ENCODE measurements at places on chromosomes 5 and 9. TPM values are rescaled to one million over a fixed set of nuclear protein-coding genes. Genes with fewer than 3 reads are reported as not detected.

The NMUR2 gene
- total RNA-seq: not detected

DNA sequence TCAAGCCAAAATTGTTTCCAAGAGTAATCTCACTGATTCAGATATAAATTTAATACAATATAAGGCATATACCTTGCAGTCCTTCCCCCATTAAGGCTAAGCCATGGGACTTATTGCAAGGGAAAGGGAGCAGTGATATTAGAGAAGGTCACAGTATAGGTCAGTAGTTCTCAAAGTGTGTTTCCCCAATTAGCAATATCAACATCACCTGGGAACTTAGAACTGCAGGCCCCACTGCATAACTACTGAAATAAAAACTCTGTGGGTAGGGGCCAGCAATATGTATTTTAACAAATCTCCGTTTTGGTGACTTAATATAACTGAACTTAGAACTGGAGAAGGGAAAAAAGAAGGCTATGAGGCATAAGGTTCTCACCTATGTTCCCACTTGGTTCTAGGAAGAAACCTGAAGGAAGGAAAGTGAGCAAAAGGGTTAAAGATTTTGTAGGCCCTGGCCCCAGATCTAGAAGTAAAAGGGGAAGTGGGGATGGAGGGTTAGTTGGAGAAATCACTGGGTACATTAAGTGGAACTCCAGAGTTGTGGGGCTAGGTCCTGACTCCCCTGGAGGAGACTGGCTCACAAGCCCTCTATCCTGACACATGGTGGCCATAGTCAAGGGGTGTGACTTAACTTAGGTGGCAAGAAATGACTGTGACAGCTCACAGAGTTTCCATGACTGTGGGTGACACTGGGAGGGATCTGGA lies 40.7 kb downstream of the WDR36 start:
- no peak for DNase-seq

DNA sequence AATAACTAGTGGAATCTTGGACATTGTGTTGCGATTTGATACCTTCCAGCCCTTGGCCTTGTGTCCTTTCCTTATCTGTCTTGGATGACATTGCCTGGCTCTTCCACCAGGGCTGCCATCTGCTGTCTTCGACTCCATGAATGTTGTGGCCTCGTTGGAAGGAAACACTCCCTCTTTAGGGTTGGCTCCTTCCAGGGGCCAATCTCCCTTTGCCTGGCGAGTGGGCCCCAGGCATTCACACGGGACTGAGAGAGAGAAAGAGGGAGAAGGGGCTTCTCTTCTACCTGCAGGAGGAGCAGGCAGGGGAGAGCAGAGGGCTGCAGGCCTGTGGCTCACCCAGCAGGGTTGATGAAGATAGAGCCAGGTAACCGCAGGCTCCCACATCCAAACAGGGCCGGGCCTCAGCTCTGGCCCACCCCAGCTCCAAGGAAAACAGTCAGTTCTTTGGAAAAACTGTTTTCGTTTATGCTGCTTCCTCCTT lies 31.3 kb downstream of the FGF1 start:
- DNase-seq: no peak

DNA sequence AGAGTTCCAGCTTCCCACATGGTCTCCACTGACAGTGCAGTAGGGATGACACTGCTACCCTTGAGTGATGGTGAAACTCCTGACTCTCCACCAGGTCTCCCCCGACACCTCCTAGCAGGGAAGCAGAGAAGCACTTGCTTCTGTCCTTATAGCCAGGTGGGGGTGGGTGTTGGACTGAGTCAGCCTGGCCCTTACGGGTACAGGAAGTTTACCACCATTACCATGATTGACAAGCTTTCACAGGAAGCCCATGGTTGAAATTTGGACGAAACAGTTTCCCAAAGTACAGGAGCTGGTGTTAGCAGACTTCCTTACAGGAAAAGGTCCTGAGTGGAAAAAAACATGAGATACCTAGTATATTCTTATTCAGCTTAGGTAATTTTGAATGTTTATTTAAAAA lies 3.1 kb upstream of the FBXL7 start:
- no peak for DNase-seq

- no peak for DNase-seq
Observed at GRCh38 chr9:99054581-99054980, 50.3 kb upstream of the TGFBR1 start.

DNA sequence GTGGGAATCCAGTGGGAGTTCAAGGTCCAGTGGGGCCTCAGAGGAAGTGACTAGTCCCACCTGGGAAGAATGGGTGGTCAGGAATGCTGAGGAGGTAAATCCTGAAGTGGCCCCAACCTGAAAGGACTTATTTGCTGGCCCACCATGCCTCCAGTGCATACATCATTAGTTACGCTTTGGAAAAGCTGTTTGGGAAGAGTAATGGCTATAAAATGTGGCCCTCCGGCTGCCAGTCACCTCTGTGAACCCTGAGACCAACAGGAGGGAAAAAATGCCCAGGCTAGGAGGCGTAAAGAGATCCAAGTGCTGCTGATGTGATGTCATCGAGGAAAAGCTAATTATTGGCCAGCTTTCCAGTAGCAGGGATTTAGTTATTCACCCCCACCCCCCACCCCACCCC lies 2.7 kb upstream of the SLC26A2 start:
- no peak for DNase-seq

DNA sequence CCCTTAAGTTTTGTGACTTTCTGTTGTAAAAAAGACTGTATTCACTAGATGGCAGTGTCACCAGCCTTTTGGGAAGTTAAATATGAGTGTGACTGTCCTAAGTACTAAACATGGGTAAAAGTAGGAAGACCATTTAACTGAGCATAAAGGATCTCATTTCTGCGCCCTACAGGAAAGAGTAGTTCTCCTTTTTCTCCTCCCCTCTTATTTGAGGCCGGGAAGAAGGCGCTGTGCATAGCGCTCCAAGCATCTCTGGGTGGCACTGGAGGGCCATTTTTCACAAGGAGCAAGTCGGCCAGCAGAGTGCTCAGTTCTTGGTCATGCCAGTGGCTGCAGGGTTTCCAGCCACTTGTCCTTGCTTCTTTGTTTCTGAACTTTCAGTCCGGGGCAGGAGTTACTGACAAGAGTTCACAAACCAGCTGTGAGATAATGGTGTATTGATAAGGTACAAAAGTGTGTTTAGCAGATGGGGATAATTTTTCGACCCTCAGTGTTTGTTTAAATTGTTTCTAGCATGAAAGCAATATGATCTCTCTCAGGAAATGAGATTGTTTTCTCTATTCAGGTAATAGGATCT lies 227.6 kb upstream of the DMRT1 start:
- peak; percentile 75 for DNase-seq

All from stomach (tissue), 19 donors.